ENCODE measurements at places on chromosomes 7 and 10.

GRCh38 chr10:133107442-133107841, 19.7 kb downstream of the ADGRA1 start:
- H3K36me3 ChIP-seq = no peaks in the 10 kb centered on the region
- no peak overlapping the region for H3K4me3 ChIP-seq
- no peaks in the 10 kb centered on the region for H3K4me1 ChIP-seq
- no peak for DNase-seq

GRCh38 chr7:134504660-134505164, 22.7 kb upstream of the AKR1B10 start:
- no peak overlapping the region for H3K4me3 ChIP-seq
- no peaks in the 10 kb centered on the region for H3K36me3 ChIP-seq
- no peak overlapping the region for H3K27ac ChIP-seq

DNA sequence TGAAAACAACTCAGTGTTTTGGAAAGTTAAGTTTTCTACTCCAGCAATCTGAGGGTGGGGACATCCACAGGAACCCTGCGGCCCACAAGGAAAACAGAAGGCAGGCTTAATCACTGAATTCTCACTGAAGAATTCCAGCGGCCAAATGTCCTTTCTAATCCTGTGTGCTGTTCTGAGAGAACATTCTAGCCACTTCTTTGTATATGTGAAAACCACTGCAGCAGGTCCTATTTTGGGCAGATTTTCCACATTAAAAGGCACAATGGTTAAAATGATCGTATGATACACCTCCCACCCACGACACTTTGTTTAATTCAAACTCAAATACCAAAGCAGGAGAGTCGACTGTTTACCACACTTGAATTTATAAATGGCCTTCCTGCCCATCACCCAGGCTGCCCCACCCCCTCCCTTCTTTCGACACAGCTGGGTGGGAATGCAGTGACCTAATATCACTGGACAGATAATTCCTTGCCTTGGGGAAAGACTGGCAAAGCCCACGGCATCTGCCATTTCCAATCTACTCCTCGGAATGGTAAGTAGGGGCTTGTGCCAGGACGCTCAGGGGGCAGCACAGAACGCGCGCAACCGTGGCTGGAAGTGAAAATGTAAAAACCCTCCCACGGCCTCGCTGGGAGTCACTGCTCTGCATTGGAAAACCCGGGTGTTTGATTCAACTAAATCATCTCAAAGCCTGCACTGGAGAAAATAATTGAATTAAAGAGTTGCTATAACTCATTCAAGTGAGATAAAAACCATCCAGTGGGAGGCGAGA, 67.0 kb downstream of the CTBP2 start:
- peaks cover 5% of the 10 kb centered on the region for H3K4me1 ChIP-seq
- H3K27me3 ChIP-seq = no peaks in the 10 kb centered on the region
- no peak overlapping the region for H3K27ac ChIP-seq
- no peak overlapping the region for H3K4me3 ChIP-seq
- H3K36me3 ChIP-seq = no peaks in the 10 kb centered on the region

- H3K4me3 ChIP-seq = no peak overlapping the region
- no peak for DNase-seq
- no peaks in the 10 kb centered on the region for H3K36me3 ChIP-seq
Measured at GRCh38 chr10:88996927-88997326, 6.3 kb downstream of the FAS start.

DNA sequence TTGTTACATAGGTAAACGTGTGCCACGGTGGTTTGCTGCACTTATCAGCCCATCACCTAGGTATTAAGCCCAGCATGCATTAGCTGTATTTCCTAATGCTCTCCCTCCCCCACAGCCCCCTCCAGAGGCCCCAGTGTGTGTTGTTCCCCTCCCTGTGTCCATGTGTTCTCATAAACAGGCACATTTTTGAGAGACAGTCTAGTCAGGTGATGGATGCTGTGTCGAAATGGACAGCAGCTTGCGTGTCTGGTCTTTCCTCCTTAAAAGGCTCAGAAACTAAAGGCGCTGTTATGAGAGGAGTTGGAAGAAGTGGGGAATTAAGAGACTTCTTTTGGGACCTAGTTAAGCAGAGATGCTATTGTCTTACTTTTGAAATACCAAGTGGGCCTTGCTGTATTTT, 296.0 kb downstream of the BBS9 start:
- no peak overlapping the region for H3K4me3 ChIP-seq
- DNase-seq = no peak
- H3K4me1 ChIP-seq = no peaks in the 10 kb centered on the region
- H3K36me3 ChIP-seq = no peaks in the 10 kb centered on the region

DNA sequence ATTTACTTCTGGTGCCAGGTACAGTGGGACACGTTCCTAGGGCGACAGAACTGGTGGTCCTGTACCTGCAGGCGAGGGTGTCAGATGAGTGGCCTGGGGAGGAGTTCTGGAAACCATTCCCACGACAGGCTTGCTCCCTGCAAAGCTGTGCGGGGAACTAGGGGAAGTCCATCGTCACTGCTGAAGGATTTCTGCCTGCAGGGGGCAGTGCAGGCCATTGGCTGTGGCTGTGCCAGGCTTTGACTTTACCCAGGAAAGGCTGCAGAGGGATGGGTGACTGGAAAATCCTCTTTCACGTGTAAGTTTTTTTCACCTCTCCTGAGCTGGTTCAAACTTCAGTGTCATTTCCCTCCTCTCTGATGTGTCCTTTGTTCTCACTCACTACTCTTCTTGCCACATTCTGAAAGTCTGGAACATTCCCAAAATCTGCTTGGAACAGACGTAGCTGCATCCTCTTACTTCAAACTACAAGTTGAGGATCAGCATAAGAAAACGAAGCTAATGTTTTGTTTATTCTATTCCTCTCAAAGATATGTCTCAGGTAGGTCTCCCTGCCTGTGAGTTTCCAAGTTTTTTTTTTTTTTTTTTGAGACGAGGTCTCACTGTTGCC, 126.5 kb downstream of the SH2D4B start:
- no peaks in the 10 kb centered on the region for H3K36me3 ChIP-seq
- no peaks in the 10 kb centered on the region for H3K4me1 ChIP-seq
- H3K27me3 ChIP-seq = no peaks in the 10 kb centered on the region
- no peak overlapping the region for H3K4me3 ChIP-seq

DNA sequence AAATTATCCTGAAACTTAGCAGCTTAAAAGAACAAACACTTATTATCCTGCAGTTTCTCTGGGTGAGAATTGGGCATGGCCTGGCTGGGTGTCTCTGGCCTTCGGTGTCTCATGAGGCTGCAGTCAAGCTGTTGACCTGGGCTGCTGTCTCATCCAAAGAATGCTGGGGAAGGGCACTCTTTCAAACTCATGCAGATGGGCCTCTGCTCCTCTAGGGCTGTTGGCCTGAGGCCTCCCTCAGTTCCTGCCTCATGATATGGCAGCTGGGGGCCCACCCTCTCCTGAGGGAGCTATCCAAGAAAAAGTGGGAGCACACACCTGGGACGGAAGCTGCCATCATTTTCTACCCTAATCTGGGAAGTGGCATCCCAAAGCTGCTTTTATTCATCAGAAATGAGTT, 43.6 kb downstream of the DRGX start:
- no peak for DNase-seq
- no peak overlapping the region for H3K4me3 ChIP-seq
- no peaks in the 10 kb centered on the region for H3K27me3 ChIP-seq
- no peak overlapping the region for H3K27ac ChIP-seq
- no peaks in the 10 kb centered on the region for H3K4me1 ChIP-seq

- no peaks in the 10 kb centered on the region for H3K27me3 ChIP-seq
Measured at GRCh38 chr7:17690030-17690429, 250.3 kb downstream of the SNX13 start.

DNA sequence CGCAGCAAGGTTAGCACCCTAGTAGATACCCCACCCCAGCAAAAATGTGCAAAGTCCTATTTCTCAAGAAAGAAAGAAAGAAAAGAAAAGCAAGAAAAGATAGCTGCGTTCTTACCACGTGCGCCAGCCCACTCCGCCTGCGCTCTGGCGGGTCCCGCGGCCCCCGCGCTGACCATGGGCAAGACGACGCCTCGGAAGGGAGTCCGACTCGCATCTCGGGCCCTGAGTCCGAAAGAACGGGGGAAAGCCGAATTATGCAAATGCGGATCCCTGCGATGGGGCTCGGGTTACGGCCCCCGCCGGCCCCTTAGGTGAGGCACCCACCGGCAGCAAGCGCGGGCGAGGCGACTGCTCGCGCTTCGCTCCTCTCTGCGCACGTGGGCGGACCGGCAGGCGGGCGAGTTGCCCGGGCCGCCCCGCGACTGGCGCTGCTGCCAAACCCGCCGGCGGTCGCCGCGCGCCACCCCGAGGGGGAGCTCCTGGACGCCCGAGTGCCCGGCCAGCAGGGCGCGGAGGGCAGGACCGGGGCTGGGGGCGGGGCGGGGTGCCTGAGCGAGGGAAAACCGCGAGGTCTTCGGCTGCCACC, 2.4 kb upstream of the EGR2 start:
- peak overlapping the region; percentile 81 for H3K4me3 ChIP-seq
- peaks cover 36% of the 10 kb centered on the region for H3K27me3 ChIP-seq
- peaks cover 16% of the 10 kb centered on the region for H3K4me1 ChIP-seq
- H3K27ac ChIP-seq = no peak overlapping the region
- H3K36me3 ChIP-seq = no peaks in the 10 kb centered on the region
- DNase-seq = peak; percentile 29

DNA sequence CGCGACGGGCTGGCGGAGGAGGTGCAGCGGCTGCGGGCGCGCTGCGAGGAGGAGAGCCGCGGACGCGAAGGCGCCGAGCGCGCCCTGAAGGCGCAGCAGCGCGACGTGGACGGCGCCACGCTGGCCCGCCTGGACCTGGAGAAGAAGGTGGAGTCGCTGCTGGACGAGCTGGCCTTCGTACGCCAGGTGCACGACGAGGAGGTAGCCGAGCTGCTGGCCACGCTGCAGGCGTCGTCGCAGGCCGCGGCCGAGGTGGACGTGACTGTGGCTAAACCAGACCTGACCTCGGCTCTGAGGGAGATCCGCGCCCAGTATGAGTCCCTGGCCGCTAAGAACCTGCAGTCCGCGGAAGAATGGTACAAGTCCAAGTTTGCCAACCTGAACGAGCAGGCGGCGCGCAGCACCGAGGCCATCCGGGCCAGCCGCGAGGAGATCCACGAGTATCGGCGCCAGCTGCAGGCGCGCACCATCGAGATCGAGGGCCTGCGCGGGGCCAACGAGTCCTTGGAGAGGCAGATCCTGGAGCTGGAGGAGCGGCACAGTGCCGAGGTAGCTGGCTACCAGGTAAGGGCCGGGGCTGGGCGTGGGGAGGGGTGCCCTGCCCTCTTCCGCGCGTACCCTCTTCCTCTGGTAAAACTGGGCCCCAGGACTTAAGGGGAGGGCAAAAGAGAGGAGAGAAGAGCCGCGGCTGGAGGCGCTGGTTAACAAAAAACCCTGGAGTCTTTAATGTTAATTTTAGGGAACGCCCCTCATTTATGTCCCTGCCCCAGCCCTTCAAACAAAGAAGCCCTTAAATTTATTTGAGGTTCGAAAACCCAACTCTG, 987 bp downstream of the INA start:
- peaks cover 49% of the 10 kb centered on the region for H3K27me3 ChIP-seq
- H3K4me1 ChIP-seq = no peaks in the 10 kb centered on the region
- no peak for DNase-seq
- H3K27ac ChIP-seq = no peak overlapping the region

DNA sequence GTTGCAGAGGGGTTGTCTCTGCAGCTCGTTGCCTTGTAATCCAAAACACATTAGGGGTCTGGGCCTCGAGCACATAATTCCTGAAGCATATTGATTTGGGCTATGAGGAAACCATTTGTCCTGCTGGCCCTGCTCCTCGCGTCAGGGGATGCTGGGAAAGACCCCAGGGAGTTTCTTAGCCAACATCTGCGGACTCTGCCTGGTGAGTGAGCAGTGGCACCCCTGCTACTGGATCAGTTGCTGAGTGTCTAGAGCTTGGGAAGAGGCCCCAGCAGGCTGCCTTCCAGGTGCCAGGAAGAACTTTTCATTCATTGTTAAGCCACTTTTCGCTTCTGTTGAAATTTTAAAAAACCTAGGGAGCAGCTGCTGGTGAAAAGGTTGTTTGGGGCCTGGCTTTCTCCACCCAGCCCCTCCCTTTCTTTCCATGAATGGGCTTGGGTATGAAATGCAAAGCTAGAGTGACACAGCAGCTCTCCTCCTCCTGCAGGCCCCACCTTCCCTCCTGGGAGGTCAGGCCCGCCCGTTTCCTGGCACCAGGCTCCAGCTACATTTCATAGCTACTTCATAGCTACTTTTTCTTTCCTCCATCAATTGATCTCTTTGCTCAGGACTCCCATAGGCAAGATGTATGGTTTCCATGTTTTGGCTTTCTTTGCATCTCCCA, 26.8 kb downstream of the TACR2 start:
- H3K27me3 ChIP-seq = no peaks in the 10 kb centered on the region
- H3K4me1 ChIP-seq = peaks cover 3% of the 10 kb centered on the region
- DNase-seq = no peak
- no peak overlapping the region for H3K4me3 ChIP-seq
- no peaks in the 10 kb centered on the region for H3K36me3 ChIP-seq
- H3K27ac ChIP-seq = no peak overlapping the region

GRCh38 chr10:112006831-112007230, 176.7 kb downstream of the GPAM start:
- no peak overlapping the region for H3K4me3 ChIP-seq
- no peaks in the 10 kb centered on the region for H3K36me3 ChIP-seq
- DNase-seq = no peak
- H3K4me1 ChIP-seq = no peaks in the 10 kb centered on the region
- no peaks in the 10 kb centered on the region for H3K27me3 ChIP-seq

- no peaks in the 10 kb centered on the region for H3K27me3 ChIP-seq
- H3K4me1 ChIP-seq = no peaks in the 10 kb centered on the region
- no peak for DNase-seq
- H3K4me3 ChIP-seq = no peak overlapping the region
- H3K36me3 ChIP-seq = no peaks in the 10 kb centered on the region
- no peak overlapping the region for H3K27ac ChIP-seq
Measured at GRCh38 chr7:115230882-115231571, 309.1 kb downstream of the MDFIC start.

GRCh38 chr10:17742918-17743317, 9.1 kb upstream of the TMEM236 start:
- DNase-seq = peak; percentile 74
- H3K4me1 ChIP-seq = no peaks in the 10 kb centered on the region
- H3K36me3 ChIP-seq = no peaks in the 10 kb centered on the region
- no peaks in the 10 kb centered on the region for H3K27me3 ChIP-seq
- H3K27ac ChIP-seq = no peak overlapping the region

GRCh38 chr10:124076148-124076733, 17.2 kb downstream of the CHST15 start:
- H3K4me3 ChIP-seq = no peak overlapping the region
- H3K27me3 ChIP-seq = no peaks in the 10 kb centered on the region
- H3K4me1 ChIP-seq = no peaks in the 10 kb centered on the region
- no peak overlapping the region for H3K27ac ChIP-seq

GRCh38 chr7:140416560-140416959, 12.7 kb downstream of the RAB19 start:
- H3K27ac ChIP-seq = no peak overlapping the region
- DNase-seq = peak; percentile 68
- H3K36me3 ChIP-seq = no peaks in the 10 kb centered on the region
- no peaks in the 10 kb centered on the region for H3K4me1 ChIP-seq
